ENCODE measurements at places on chromosomes 5 and 9.

DNA sequence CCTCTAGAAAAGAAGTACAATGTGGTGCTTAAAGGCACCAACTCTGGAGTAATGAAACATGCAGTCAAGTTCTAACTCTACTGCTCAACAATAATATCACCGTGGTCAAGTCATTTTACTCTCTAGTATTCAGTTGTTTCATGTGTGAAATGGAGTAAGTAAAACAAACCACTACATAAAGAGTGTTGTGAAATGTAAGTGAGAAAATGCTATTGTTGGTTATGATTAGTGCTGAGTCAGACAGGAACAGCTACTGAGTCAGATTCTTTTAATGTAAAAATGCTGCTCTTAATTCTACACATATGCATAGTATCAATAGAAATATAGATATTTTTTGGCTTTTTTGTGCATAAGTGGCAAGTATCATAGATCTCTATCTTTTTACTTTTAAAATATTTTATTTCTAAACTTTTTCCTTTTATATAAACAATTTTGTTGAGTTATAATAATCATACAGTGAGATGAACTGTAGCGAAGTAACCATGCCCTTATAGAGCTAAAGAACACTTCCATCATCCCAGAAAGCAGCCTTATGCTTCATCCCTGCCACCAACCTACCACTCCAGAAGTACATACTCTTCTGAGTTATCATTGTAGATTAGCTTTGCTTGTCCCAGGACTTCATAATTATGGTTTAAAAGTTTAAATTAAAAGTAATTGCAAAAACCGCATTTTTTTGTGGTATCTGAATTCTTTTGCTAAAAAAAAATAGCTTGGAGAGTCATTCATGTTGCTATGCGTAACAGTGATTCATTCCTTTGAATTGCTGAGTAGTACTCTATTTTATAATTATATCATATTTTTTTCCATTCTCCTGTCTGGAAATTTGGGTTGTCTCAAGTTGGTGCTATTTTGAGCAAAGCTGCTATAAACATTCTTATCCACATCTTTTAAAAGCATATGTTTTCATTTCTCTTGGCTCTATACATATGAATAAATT, 548.2 kb upstream of the CLINT1 start:
- no peak for DNase-seq

DNA sequence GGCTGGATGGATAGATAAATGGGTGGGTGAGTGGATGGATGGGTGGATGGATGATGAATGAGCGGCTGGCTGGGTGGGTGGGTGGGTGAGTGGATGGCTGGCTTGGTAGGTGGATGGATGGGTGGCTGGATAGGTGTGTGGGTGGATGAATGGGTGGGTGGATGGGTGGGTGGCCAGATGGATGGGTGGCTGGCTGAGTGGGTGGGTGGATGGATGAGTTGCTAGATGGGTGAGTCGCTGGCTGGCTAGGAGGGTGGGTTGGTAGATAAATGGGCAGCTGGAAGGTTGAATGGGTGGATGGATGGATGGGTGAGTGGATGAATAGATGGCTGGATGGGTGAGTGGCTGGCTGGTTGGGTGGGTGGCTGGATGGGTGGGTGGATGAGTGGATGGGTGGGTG, 27.9 kb upstream of the CEP72 start:
- no peak for DNase-seq

GRCh38 chr9:116706310-116707290, 19.5 kb downstream of the TRIM32 start:
- DNase-seq: no peak

DNA sequence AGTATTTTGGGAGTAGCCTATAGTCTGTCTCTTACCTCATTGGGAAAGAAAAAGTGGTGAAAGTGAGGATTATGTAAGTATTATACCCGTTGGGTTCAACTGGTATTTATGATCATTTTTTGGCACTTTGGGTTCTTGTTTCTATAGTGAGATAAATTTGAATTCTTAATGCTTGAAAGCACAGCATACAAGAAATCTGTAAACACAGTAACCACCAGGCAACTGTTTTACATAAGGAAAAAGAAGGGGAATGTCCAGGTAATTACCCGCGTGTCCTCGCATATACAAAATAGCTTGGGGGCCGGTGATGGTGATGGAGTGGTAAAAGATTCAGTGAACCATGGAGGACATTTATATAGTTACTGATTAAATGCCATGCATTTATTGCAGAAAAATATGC, 60.5 kb downstream of the BASP1 start:
- DNase-seq: peak; percentile 53
